ENCODE measurements at places on chromosomes 3 and 15.

DNA sequence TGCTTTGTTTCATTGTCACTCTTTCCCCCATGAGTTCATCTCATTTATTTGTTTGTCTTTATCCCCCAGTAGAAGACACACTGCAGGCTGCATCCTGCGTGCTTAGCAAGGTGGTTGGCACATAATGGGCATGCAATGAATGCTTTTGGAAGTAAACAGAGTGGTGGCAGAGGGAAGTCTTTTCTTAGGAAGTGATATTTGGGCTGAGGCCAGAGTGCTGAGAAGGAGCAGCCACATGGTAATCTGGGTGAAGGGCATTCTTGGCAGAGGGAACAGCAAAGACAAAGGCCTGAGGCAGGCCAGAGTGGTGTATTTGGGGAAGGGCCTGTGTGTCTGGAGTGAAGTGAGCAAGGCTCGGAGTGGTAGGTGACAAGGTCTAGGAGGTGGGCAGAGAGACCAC is 17.7 kb upstream of the ADAMTS7 start:
- DNase-seq = no peak

- DNase-seq = no peak
These were observed 144.2 kb upstream of the SOX2 start for GRCh38 chr3:181567311-181568075.

GRCh38 chr3:46849686-46850467 is 13.4 kb downstream of the MYL3 start:
- DNase-seq = no peak

DNA sequence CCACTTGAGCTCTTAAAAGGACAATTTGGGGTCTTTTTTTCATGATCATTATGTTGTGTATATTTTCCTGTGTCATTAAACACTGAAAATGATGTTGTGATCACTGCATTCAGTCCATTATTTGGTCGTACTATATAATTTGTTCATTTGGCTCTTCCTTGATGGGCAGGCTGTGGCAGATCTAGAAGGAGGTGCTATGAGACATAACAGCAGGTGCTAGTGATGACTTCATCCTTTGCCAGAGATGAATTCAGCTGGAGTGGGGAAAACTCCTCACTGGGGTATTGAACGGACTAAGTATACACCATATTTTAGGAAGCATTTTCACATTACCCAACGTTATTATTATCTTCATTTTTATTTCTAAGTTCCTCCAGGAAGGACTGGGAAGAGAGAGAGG is 12.0 kb downstream of the CMTM7 start:
- DNase-seq = no peak

GRCh38 chr15:38954090-38954489 is 389.5 kb upstream of the RASGRP1 start:
- no peak for DNase-seq

DNA sequence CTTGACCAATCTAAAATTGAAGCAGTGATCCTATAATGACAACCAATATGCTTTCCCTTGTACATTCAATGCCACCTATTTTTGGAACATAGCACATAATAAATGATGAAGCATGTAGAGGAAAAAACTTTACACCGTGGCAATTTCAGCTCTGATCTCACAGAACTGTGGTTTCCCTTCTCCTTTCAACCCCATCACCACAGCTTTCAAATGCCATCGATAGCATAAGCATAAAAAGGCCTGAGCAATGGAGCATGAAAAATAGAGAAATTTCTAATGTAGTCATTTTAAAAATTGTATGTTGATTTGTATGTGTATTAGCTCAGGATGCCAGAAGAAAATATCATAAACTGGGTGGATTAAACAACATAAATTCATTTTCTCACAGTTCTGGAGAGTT is 406.0 kb upstream of the TMCO5A start:
- DNase-seq = peak; percentile 2

- no peak for DNase-seq
These were observed 45.6 kb downstream of the TNFAIP8L3 start for GRCh38 chr15:51049081-51049480.

DNA sequence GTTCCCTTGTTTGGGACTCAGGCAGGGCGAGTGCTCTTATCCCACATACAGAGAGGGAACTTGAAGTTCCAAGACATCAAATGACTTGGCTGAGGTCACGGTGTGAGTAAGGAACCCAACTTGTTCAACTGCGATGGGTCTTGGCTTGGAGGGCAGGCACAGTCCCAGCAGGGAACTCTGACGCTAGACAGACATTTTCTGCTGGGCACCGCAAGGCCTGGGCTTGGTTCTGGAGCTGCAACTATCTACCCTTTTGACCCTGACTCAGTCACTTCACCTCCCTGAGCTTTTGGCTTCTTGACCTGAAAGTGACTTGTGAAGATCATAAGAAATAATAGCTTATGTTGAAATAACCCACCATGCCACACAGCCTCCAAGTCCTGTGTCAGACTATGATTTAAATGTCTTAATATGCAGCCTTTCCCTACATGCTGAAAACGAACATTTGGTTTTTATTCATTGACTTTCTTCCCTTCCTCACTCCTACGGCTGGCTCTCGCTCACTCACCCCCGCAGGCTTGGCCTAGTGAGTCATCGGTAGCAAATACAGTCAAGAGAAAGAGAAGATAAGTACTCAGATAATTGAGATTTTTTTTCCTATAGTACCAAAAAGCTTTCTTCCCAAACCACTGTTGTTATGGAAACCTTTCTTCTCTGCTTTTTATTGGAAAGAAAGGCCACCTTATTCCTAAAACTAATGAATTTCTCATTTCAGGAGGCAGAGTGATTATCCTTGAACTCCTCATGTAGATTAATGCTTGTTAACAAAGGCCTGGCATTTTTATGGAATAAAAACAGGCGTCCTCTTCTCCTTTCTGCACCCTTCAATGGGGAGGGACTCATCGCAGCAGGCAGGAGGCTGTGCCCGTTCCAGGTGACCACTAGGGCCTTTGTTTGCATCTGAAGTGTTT is 178.4 kb downstream of the ATP10A start:
- no peak for DNase-seq

DNA sequence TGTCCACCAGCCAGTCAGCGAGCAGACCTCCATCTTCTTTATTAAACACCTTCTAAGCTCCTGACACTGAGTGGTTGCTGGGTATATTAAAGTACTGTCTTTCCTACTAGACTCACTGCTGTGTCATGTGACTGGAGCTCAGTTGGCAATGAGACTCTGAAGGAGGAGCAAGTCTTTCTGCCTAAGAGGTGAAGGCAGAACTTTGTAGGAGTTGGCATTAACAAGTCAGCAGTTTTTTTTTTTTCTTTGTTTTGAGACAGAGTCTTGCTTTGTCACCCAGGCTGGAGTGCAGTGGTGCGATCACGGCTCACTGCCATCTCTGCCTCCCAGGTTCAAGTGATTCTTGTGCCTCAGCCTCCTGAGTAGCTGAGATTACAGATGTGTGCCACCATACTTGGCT is 62.2 kb downstream of the ABHD5 start:
- no peak for DNase-seq

- no peak for DNase-seq
These were observed 3.9 kb upstream of the ZNF80 start for GRCh38 chr3:114241262-114241661.

GRCh38 chr15:47987908-47988532 is 132.8 kb upstream of the SLC24A5 start:
- DNase-seq = peak; percentile 68

DNA sequence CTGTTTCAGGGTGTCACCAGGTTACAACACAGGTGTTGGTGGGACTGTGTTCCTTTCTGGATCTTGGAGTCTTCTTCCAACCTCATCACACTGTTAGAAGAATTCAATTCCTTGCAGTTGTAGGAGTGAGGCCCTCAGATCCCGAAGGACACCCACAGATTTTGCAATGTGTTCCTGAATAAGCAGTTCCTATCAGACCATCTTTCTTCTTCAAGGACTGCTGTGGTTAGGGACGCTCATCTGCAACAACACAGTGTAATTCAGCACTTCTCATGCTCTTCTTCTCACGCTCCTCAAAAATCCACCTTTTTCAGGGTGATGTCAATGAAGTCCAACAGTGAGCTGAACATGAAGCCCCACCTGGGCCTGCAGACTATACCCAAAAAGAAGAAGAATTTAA is 18.8 kb downstream of the TM2D3 start:
- no peak for DNase-seq

- no peak for DNase-seq
These were observed 420.2 kb upstream of the ROBO1 start for GRCh38 chr3:80187981-80188380.

GRCh38 chr3:106758459-106758858 is 618.8 kb upstream of the CCDC54 start:
- no peak for DNase-seq

GRCh38 chr3:177683586-177683985 is 486.3 kb upstream of the TBL1XR1 start:
- no peak for DNase-seq

- no peak for DNase-seq
These were observed 1138.4 kb downstream of the SI start for GRCh38 chr3:163939926-163940325.

- DNase-seq = no peak
These were observed 183.3 kb downstream of the NR1D2 start for GRCh38 chr3:24128199-24129005.

- DNase-seq = no peak
These were observed 434.5 kb upstream of the NAALADL2 start for GRCh38 chr3:174424656-174425055.

GRCh38 chr3:58628823-58629562 is 37.6 kb downstream of the FAM3D start:
- no peak for DNase-seq

GRCh38 chr3:133121450-133121849 is 83.3 kb downstream of the TMEM108 start:
- no peak for DNase-seq

DNA sequence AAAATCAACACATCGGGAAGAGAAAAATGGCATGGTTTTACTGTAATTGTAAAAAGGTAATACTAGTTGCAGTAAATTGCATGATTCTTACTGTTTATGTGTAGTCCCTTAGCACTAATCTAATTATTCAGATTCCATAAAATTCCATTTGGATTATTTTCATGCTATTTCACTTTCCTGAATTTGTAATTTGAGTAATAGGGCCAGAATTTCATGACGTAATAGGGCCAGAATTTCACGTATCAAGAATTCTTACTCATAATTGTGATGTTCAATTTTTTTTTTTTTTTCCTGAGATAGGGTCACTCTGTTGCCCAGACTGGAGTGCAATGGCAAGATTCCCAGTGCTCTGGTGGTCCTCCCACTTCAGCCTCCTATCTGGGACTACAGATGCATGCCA is 2.9 kb upstream of the U2SURP start:
- no peak for DNase-seq

DNA sequence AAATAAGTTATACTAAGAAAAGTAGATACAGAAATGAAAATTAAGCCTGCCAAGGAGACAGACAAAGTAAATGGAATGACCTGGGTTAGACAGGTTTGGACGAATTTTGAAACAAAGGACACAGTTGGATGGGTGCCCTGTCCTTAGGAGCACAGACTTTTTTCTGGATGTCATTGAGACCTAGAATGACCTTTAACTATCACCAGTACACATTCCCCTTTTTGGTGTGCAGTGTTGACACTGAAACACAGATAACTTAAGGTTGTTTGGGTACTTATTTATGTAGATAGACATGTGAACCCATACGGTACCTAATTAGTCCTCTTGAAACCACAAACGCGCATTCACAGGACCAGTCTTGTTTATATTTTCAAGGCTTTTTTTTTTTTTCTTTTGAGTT is 86.7 kb downstream of the PPARG start:
- DNase-seq = no peak

GRCh38 chr15:25734680-25735355 is 128.3 kb downstream of the ATP10A start:
- DNase-seq = no peak

All from NAMALWA (cell line).